ENCODE measurements at places on chromosomes 12 and 14. TPM values are rescaled to one million over a fixed set of nuclear protein-coding genes. Genes with fewer than 3 reads are reported as not detected.
A peak's percentile ranks its signal among the peaks of the same experiment; 100 is the strongest.

DNA sequence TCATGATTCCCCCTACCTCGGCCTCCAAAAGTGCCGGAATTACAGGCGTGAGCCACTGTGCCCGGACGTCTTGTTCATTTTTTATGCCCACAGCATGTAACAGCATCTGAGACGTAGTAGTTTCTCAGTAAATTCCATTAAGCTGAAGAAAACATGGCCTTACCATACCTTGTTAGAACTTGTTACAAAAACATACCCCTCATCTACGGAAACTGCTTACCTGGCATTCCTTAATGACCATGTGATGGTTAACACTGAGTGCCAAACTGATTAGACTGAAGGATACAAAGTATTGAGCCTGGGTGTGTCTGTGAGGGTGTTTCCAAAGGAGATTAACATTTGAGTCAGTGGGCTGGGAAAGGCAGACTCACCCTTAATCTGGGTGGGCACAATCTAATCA is 186.8 kb downstream of the CEP128 start:
- no peak for DNase-seq

DNA sequence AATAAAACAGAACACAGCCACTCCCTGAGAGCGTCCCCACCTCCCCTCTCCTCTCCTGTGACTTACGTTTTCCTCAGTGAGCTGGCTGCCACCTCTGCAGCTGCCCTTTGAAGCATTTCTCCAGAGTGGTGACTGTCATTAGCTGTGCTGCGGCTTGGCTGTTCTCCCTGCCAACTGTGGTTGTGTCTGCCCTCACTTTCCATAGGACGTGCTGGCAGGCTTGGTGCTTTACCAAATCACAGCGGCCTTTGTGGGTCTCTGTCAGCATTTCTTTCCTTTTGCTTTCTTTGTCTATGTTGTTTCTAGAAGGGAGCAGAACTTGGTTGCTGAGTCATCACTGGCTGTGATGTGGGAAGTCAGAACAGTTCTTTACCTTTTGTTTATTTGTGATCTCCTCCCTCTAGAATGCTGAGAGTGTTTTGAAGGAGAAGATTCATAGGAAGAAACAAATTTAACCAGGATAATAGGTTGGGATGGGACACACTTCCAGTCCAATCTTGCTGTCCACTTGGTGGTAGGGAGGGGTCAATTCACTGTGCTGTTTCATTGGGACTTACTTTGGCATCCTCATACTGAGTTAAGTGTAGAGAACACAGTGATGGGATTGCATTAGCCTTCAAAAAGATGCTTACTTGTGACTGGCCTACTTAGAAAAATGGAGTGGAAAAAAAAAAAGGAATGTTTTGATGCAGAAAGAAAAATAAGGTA is 88.2 kb downstream of the TMX1 start:
- DNase-seq = peak; percentile 47

DNA sequence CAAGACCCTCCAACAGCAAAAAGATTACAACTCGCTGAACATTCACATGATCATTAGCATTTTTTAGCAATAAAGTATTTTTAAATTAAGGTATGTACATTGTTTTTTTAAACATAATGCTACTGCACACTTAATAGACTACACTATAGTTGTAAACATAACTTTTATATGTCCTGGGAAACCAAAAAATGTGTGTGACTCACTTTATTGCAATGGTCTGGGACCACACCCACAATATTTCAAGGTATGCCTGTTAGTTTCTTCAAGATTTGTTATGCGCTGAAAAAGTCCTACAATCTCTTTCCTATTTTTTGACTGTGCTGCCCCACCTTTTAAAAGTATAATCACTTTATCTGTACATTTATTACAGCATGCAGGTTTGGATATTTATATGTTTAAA is 30.4 kb upstream of the PCNX4 start:
- no peak for DNase-seq

GRCh38 chr12:116964054-116965050 is 53.6 kb downstream of the FBXW8 start:
- no peak for DNase-seq

The MORN3 gene
- 2.4 TPM for total RNA-seq

The SIRT4 gene
- total RNA-seq = 4.2 TPM

Data from activated T-cell treated with anti-CD3 and anti-CD28 coated beads, Interleukin-2, amount 50 U/mL, for 72 hours (primary cell).